WTC11 (cell line): ENCODE measurements at places on chromosomes 6 and 20. TPM values are rescaled to one million over a fixed set of nuclear protein-coding genes. Genes with fewer than 3 reads are reported as not detected.

GRCh38 chr20:10652660-10653261 is 21.0 kb downstream of the JAG1 start:
- no peak overlapping the region for H3K4me3 ChIP-seq
- no peak for DNase-seq
- peaks cover 57% of the 10 kb centered on the region for H3K36me3 ChIP-seq
- H3K27me3 ChIP-seq, result no peaks in the 10 kb centered on the region
- H3K4me1 ChIP-seq, result peaks cover 92% of the 10 kb centered on the region

The ASIP gene
- not detected in 3 replicates for total RNA-seq

DNA sequence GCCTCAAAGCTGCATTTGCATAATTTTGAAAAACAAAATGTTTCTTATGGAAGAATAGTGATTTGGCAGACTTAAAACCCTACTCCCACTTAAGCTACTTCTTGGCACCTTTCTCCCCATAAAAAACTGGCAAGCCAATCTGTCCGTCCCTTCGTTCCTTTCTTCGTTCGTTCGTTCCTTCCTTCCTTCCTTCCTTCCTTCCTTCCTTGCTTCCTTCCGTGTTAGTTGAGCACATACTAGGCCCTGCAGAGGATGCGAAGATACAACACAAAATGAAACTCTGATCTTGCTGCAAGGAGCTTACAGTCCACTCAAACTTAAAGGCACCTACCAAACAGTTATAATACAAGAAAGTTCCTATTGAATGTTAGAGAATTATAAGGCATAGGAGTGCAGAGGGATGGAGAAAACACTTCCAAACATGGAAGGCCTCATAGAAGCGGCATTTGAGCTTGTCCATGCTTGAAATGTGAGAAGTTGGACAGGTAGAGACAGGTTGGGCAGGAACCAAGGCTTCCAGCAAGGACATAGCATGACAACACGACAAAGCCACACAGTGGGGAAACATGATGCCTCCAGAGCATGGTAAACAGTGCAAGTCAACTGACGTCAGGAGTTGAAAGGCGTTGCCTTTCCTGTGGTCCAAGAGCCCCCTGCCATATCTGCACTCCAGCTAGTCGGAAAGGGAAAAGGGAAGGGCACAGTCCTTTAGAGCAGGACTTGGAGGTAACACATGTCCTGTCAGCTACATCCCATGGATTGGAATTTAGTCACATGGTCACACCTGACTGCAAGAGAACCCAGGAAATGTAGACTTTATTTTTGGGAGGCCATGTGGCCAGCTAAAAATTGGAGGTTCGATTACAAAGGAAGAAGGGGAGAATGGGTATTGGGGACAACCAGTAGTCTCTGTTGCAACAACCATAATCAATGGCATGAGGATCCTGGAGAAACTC is 7.0 kb downstream of the PNPLA1 start:
- DNase-seq, result no peak
- no peak overlapping the region for H3K4me3 ChIP-seq
- H3K27me3 ChIP-seq, result no peaks in the 10 kb centered on the region
- no peaks in the 10 kb centered on the region for H3K36me3 ChIP-seq
- no peak overlapping the region for H3K27ac ChIP-seq
- H3K4me1 ChIP-seq, result no peaks in the 10 kb centered on the region

The TAB2 gene
- total RNA-seq, result 45.3 to 55.6 TPM (median 47.2 TPM) in 3 replicates
